Progenitor cell of endocrine pancreas (in vitro differentiated cells): ENCODE measurements at places on chromosomes 2 and 18. TPM values are rescaled to one million over a fixed set of nuclear protein-coding genes. Genes with fewer than 3 reads are reported as not detected.

The GAREM1 gene
- total RNA-seq: 11.0 and 11.4 TPM in 2 replicates

- H3K4me3 ChIP-seq: no peak overlapping the region
- no peaks in the 10 kb centered on the region for H3K4me1 ChIP-seq
- H3K27me3 ChIP-seq: no peaks in the 10 kb centered on the region
- no peak overlapping the region for H3K27ac ChIP-seq
- DNase-seq: no peak
- no peaks in the 10 kb centered on the region for H3K36me3 ChIP-seq
Observed at GRCh38 chr2:128618642-128619041, 300.0 kb upstream of the HS6ST1 start.

- H3K4me1 ChIP-seq: peaks cover 9% of the 10 kb centered on the region
- DNase-seq: no peak
- no peak overlapping the region for H3K4me3 ChIP-seq
- no peak overlapping the region for H3K27ac ChIP-seq
Observed at GRCh38 chr2:208529796-208530195, 123.2 kb downstream of the PTH2R start.

The IL1R1 gene
- total RNA-seq: 1.1 and 1.3 TPM in 2 replicates
